ENCODE measurements at places on chromosomes 7 and 10.

- DNase-seq = no peak
Measured at GRCh38 chr10:6314620-6315205, 112.0 kb downstream of the PFKFB3 start.

DNA sequence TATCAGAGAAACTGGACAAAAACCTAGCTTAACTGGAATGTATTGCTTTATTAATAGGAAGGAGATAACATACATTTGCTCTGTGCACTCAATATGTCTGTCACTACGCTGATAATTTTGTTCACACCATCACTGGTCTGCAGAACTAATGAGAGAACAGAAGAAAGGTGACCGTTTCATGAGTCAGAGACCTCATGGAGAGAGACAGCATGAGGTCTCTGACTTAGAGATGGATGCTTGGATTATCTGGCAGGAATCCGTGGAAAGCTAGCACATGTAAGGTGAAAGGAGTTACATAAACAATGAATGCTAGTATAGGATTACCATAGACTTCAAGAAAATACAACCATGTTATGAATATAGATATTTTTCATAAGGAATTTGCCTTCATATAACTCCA lies 947.3 kb downstream of the IPMK start:
- no peak for DNase-seq

GRCh38 chr10:117464176-117464575 lies 78.4 kb upstream of the EMX2 start:
- no peak for DNase-seq

DNA sequence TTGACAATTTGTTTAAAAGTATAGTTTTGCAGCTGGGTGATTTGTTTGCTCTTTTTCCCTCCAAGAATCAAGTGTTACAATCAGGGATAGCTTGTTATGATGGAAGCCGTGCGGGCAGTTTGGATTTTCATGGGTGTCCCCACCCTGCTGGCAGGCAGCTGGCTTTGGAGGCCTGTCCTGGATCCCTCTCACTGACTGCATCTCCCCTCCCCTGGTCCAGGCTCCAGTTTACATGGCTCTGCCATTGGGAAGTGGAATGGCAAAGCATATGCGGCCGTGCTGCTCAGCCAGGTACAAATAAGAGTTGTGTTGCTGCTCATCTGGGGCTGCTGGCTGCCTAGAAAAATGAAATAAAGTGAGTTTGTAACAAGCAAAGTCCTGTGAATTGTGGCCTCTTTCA lies 76.0 kb downstream of the CXCL12 start:
- DNase-seq = no peak

- no peak for DNase-seq
Measured at GRCh38 chr7:28395831-28396230, 16.5 kb upstream of the CREB5 start.

- DNase-seq = no peak
Measured at GRCh38 chr10:6255548-6256061, 52.9 kb downstream of the PFKFB3 start.

- no peak for DNase-seq
Measured at GRCh38 chr7:146862415-146862814, 745.8 kb downstream of the CNTNAP2 start.

DNA sequence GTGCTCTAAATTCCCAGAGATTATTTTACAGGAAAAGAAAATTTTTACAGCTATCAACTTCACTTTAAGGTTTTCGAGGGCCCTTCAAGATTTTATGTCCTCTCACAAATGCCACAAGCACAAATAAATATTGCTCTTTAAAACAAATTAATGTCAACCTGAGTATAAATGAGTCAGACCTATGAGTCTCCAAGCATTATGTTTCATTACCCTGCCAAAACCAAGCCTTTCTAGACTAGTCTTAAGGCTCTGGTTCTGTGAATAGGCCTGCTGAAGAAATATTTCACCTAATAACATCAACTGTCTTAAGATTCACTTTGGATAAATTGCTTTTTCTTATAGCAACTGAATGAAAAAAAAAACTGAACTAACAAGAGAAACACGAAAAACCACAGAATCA lies 153.0 kb downstream of the PDE1C start:
- no peak for DNase-seq

DNA sequence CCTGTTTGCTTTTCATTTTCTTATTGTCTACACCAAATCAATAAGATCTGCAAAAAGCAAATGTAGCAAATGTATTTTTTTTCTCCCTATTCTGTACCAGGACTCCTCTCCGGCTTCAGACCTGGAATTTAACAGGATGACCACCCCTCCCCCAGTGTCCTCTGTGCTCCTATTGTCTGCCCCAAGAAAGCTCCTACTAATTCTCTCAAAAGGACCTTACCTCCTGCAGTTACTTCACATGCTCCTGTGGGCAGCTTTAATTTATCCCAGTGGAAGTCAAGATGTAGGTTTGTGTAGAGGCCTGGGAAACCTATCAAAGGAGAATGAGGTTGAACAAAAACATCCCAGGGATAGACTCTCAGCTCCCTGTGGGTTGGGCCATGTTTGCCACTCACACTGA lies 31.3 kb downstream of the PLXNA4 start:
- DNase-seq = no peak

DNA sequence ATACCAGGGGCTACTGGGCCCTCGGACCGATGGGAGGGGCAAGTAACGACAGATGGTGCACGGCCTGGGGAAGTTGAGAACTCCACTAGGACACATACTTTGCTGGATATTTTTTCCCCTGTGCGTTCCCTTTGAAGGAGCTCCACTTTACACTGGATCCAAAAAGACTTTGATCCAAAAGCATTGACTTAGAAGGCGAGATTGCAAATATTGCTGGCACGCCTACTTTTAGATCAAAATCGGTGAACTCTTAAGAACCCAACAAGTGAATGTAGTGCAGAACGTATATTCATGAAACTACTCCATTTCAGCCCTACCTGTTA lies 436 bp upstream of the SLC25A13 start:
- no peak for DNase-seq

DNA sequence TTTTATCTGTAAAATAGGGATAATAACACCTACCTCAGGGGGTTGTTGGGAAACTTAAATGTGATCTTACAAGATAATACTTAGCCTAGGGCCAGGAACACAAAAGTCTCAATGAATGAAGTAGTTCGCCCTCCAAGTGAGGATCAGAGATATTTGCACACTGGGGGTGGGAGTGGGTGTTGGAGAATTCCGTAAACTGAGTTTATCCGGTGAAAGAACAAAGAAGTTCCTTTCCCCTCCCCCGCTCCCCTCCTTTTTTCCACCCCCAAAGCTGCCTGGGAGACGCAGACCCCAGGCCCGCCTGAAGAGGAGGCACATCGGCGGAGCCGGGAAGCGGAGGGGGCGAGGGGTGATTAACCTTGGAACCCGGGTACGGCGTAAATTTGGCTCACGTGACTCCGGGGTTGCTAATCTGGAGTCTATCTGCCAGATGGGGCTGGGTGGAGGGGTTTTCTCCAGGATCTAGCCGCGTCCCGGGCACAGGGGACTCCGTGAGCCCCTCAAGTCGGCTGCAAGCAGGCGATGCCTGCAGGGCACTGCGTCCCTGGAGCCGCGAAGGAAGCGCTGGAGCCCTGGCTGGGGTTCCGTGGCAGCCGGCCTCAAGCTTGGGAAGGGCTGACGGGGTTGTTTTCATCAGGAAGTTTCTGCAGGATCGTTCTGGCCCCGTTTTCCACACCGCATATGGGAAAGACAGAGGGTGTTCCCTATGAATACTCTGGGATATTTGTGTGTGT lies 1.4 kb upstream of the PODXL start:
- DNase-seq = no peak

GRCh38 chr10:6022660-6023059 lies 39.5 kb downstream of the IL2RA start:
- no peak for DNase-seq

GRCh38 chr7:153006452-153006851 lies 246.9 kb downstream of the ACTR3B start:
- no peak for DNase-seq

GRCh38 chr7:150935149-150935548 lies 43.0 kb downstream of the KCNH2 start:
- DNase-seq = no peak

DNA sequence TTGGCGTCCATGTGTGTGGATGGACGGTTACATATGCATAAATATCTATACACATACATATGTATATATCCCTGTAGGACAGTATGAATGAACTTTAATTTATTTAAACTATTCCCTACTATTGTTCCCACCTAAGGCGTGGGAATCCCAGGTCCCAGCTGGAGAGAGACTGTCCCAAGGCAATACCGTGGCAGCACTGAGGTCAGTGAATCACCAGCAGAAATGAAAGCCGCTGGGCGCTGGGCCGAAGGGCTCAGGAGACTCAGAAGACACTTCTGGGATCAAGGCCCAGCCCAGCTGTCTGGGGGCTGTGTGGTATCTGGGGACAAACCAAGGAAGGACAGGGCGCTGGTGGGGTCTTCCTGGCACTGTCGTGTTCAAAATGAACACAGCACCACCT lies 49.6 kb upstream of the MYL10 start:
- DNase-seq = no peak

- no peak for DNase-seq
Measured at GRCh38 chr7:148340438-148341280, 249.9 kb upstream of the C7orf33 start.

GRCh38 chr7:77353911-77354310 lies 62.2 kb downstream of the GSAP start:
- DNase-seq = no peak

Measured in stimulated activated CD8-positive, alpha-beta memory T cell treated with anti-CD3 and anti-CD28 coated beads, Interleukin-2, amount 100 ng/mL, for 1 hour (primary cell).